Stimulated activated CD4-positive, alpha-beta T cell treated with anti-CD3 and anti-CD28 coated beads, Interleukin-4, amount 100 ng/mL, for 1 hour (primary cell): ENCODE measurements at places on chromosomes 3 and 15.

DNA sequence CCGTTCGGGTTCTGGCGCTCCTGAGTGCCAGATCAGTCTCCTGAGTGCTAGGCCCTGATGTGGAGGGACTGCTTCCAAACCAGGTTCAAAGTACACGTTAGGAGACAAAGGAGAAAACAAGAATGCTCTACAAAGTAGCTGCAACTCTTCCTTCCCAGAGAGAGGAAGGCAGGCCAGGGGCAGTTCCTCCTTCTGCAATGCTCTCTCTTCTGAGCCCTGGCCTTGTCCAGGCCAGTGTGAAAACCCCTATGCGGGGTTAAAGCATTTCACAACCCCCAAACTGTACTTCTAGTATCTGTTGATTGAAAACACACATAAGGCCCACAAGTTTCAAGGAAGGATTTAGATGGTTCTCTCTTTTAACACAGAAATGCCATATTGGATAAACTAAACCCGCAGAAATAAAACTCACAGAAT lies 9.7 kb upstream of the CALML4 start:
- no peak for DNase-seq

- no peak for DNase-seq
Measured at GRCh38 chr3:126356373-126357264, 589 bp downstream of the KLF15 start.

- DNase-seq: no peak
Measured at GRCh38 chr3:174431717-174432116, 427.4 kb upstream of the NAALADL2 start.

DNA sequence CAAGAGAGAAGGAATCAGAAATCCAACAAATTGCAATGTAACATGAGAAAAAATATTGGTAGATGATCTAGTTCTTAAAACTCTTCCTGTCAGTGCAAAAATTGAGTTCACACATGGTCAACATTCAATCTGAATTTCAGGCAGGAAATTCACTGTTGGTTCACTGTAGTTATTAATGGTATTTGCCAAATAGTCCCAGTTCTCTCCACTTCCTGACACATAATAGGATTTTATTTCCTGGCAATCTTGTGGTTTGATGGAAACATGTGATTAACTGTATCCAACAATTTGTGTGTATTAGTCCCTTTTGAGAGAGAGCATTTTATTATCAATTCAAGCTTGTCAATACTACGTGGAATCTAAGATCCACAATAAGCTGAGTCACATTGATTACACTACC lies 1103.1 kb downstream of the ROBO2 start:
- DNase-seq: no peak

GRCh38 chr3:87287011-87287410 lies 10.6 kb upstream of the POU1F1 start:
- DNase-seq: no peak

DNA sequence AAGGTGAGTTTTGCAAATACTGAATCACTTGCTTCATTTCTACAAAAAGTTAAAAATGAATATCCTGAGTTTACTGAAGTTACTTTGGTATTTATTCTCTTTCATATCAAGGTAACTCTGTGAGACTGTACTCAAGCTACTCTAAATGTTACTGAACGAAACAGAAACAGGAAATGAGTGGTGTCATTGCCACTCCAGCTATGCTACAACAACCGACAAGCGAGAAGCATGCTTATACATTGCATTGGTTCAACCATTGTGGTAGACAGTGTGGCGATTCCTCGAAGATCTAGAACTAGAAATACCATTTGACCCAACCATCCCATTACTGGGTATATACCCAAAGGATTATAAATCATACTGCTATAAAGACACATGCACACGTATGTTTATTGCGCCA lies 313.2 kb upstream of the THBS1 start:
- DNase-seq: no peak

DNA sequence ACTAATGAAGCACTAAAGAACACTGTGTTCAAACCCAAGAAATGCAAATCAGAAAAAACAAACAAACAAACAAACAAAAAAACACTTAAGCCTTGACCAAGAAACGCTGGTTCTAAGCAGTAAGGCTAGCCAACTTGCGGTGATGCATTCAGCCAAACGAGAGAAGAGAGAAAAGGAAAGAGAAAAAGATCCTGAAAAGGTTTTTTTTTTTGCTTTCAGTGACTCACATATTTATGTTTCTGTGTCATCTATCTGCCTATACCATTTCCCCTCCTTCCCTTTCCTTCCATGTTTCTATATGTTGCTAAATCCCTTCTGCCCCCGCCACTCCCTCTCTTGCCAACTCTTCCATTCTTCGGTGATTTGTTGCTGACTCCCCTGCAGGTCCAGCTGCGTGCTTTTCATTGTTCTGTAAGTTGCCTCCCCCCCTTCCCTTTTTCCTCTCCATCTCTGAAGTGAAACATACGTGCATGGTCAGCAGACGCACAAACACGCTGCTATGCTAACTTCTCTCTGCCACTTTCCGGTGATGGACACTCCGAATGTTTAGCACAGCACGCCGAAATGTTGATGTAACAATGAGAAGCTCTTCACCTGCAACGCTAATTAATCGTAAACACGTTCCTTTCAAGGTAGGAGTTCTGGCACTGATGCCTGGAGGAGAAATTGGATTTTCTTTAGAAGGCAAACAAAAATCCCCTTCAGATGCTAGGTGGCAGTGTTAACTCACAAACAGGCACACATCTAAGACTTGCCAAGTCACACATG lies 154.4 kb downstream of the TUSC7 start:
- no peak for DNase-seq

DNA sequence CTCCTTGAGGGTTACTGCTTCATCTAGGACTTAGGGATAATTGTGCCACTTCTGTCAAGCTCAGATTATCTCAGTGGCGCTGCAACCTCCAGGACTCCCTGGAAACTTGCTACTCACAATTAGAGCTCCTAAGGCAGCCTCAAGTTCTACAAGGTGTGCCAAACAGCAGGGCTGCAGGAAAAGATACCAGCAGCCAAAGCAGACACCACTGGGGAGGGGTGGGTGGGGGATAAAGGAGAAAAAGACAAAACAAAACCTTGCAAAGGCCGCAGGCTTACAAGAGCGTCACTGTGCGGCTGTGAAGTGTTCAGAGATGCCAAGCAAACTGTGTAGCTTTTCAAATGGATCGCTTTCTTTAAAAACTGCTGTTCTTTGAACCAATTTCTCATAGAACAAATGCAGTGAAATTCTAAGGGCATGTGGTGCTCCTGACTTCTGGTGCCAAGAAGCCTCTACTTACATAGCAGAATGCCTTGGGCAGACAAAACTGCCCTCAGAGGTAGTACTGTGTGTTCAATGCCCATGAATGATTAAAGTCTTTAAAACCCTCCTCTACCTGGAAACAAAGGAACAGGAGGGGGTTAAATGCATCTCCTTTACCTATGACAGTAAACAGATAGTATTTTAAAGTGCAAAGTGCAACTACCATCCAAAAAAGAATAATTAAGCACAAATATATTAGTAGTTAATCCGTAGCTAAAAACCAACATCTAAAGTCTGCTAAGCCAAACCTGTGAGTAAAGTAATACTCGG lies 353.4 kb downstream of the FOXP1 start:
- DNase-seq: no peak

- DNase-seq: no peak
Measured at GRCh38 chr3:108150200-108150599, 59.4 kb upstream of the CD47 start.

- DNase-seq: no peak
Measured at GRCh38 chr3:133773732-133774131, 27.5 kb downstream of the TF start.

DNA sequence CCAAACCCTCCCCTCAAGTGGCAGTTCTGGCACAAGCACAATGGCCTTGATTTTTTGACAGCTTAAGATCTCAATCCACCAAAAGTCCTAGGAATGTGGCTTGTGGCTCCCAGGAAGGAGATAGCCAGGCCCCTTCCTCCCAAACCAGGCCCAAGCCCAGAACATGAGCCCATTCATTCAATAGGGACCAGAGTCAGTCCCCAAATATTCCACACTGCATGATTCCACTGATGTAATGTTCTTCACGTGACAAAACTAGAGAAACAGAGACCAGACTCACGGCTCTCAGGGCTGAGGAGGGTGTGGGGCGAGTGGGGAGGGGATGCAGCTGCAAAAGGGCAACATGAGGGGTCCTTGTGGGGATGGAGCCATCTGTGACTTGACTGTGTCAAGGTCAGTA lies 25.5 kb downstream of the ABTB1 start:
- no peak for DNase-seq

DNA sequence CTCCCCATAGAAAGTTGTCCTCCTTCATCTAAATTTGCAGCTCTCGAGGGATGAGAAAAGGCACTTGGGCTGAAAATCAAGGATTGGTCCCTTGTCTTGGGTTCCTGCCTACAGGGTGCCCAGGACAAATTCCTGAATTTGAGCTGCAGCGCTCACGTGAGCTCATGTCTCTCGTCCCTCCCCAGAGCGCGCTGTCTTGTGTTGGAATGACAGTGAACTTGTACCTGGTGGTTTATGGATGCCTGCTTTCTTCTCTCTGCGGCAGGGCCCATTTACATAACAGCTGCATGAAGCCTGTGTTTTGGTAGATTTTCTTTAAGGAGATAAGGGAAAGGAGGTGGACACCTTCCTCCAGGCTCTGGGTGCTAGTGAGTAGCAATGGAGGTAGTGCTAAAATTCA lies 4.3 kb downstream of the RYR3 start:
- no peak for DNase-seq

- DNase-seq: no peak
Measured at GRCh38 chr3:194129581-194130133, 6.3 kb upstream of the HES1 start.

- peak; percentile 57 for DNase-seq
Measured at GRCh38 chr3:48966876-48967361, 23.1 kb upstream of the P4HTM start.

DNA sequence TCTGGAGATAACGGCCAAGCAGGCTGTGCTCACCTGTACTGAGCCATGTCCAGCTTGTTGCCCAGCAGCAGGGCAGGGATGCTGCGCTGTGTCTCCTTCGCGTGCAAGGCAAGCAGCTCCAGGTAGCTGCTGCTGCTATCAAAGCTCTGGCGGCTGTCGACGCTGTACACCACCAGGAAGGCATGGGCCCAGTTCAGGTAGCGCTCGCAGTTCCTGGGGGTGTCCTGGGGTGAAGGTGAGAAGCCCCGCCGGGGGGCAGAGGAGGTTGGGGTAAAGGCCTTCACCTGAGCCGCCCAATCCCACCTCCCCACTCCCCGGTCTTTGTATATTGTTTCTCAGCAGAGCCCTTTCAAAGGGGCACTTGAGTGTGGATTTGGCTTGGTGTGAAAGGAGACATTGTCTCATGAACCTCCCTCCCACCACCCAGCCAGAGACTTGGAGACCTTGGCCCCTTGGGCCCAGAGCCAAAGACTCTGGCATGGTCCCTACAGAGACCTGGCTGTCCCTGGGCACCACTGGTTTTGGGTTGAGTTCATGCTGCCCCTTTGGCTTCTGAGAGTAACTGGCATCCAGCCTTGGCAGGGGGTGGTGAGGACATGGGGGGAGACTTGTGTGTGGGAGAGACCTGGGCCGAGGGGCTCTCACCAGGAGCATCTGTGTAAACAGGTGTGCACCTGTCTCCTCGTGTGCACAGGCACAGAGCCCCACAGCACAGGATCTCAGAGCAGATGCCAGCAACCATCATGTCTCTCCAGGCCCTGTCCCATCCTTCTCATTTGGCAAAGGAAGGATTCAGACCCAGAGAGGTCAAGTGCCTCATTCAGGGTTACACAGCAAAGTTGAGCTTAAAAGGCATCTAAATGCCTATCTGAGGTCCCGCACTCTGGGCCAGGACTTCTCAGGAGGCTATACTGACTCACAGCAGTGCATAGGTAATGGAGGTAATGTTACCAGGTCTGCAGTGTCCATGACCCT lies 9.1 kb downstream of the RASL12 start:
- DNase-seq: no peak

- no peak for DNase-seq
Measured at GRCh38 chr3:158847452-158847821, 45.6 kb downstream of the MFSD1 start.

- no peak for DNase-seq
Measured at GRCh38 chr3:106566277-106566676, 697.5 kb upstream of the CBLB start.

- no peak for DNase-seq
Measured at GRCh38 chr3:179702271-179702947, 49.6 kb downstream of the USP13 start.

DNA sequence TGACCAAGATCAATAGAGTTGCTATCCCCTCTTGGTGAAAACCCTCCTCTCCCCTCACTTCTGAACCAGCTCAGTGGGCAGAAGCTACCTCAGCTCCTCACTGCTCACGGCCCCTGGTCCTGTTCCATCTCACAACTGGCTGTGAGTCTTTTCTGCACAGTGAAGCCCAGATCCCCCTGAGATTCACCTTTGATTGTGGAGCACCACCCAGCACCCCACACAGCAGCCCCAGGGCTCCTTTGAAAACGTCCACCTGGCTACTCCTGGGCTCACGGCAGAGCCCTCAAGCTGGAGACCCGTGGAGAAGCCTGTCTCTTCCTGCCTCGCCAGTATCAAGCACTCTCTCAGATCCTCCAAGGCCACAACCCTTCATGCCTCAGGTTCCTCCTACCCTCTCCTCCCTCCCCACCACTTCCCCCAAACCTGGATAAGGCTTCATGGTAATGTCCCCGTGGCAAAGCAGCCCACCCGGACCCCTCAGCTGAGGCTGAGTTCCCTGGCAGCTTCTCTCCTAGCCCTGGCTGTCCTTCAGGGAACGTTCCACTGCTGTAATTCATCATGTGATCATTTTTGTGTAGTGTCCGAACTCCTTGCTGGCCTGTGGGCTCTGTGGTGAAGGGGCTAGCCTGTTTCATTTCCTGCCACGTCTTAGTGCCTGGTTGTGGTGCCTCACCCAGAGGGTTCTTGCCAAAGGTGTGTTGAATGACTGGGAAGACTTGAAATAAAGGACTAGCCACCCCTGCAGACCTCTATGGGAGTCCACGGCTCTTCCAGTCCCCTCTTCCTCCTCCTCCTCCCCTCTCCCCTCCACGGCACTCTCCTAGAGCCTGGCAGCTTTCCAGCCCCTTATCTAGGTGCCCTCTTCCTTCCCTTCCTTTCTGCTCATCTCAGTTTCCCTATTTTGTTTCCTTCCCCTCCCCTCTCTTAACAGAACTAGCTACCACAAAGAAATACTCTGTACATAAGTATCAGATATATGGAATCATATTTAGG lies 44.5 kb downstream of the KY start:
- no peak for DNase-seq

DNA sequence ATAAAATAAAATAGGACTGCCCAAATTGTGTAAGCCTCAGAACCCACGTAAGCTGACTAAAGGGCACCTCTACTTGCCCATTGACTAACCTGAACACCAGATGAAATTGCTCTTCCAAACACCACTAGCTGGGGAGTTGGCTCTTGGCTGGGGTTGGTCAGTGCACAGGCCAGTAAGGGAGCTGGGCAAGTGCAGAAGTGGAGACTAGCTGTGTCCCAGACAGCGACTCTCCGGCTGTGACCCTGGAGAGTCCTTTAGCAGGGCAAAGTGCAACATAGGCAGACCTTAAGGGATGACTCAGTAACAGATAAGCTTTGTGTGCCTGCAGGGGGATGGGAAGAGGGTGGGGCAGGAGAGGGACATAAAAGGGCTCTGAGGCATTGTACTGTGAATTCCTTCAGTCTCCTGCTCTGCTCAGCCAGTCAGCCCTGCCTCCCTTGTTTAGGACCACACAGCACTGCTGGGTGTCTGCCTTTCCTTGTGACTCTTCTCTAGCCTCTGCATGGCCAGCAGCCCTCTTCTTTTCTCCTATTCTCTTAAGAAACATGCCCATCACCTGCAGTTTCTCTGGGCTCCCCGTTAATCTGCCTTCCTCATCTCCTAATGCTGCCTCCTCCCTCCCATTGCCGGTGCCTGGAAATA lies 13.2 kb downstream of the NR1I2 start:
- DNase-seq: no peak

GRCh38 chr3:126554560-126555525 lies 3.9 kb downstream of the C3orf22 start:
- DNase-seq: no peak

- DNase-seq: no peak
Measured at GRCh38 chr3:73249047-73249446, 187.6 kb downstream of the EBLN2 start.
